ENCODE measurements at places on chromosomes 1 and 21.

GRCh38 chr1:63466181-63466580 lies 56.8 kb downstream of the ITGB3BP start:
- no peak for DNase-seq

DNA sequence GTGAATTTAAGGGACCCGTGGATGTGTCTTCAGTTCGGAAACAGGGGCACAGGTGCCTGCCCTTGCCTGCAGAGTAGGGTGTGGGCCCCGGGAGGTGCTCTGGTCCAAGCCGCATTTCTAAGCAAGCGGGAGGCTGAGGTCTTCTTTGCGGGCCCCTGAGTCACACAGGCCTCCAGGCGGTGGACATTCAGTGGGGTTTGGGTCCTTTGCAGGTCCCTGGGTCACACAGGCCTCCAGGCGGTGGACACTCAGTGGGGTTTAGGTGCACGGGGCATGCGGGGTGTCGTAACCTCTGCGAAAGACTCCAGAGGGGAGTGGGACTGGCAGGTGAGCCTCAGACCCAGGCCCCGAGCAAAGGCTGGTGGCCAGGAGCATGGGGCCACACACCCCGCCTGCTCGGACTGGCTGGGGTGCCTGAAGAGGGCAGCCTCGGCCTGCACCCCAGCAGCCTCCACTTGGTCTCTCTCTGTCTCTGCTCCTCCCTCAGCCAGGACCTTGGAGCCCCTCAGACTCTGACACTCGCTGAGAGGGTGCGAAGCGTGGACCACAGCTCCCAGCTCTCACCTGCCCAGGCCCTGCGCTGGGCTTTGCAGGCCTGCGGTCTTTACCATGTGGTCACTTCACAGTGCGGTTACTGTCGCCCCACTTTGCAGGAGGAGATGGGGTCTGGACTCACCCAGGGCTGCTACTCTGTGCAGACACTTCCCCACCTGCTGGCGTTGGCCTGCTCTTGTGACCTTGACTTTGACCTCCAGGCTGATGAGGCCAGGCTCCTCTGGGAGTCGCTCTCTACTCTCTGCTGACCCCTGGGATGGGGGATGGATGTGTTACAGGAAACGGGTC lies 6.0 kb upstream of the AGPAT3 start:
- no peak for DNase-seq

DNA sequence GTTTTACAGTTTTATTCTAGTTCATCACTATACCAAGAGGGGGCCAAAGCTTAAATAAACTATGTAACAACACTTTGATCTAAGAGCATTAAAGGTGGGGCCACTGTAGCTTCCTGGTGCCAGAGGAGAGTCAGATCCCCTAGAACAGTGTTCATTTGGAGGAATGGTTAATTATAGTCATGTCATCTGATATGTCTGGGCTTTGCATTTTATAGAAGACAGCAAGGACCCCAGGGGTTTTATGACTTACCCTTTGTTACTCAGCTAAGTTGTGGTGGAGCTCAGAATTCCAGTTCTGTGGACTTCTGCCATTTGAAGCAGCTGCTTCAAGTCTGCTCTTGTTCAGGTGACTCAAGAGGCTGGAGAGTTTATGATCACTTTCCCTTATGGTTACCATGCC lies 16.7 kb downstream of the KDM4A start:
- no peak for DNase-seq

DNA sequence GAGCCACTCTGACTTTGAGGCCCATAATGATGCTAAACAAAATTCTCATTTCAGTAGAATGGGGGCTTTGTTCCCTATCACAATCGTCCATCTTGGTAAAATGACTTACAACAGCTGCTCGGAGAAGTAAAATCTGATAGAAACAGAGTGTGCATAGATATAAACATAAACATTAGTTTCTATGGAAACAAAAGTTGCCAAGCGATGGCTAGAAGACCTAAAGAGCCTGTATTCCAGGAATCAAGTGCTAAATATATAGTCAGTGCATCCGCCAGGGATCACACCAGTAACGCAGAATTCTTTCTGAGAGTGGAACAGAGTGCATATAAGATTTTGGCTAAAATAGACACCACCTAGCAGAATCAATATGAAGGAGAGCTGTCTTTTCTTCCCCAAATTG lies 91.2 kb upstream of the KAZN start:
- no peak for DNase-seq

- DNase-seq, result no peak
These were observed 3.6 kb downstream of the TMEM50A start for GRCh38 chr1:25341746-25342145.

- no peak for DNase-seq
These were observed 60.4 kb upstream of the LYPLAL1 start for GRCh38 chr1:219113261-219113660.

DNA sequence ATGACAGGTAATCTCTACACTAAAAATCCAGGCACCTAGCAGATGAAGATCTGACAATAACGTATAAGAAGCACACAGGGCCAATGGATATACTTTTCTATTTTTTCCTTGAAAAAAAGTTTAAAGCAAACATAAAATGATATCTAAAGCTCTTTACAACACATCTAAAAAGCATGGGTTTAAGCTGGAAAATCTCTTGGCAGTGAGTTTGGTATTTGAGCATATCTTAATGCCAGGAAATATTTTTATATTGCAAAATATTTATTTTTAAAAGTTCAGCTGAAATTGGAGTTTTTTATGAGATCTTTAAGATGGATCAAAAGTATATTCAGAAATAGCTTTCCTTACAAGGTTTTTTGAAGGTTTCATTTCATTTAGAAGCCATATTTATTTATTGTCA lies 40.5 kb downstream of the SLC5A9 start:
- no peak for DNase-seq

DNA sequence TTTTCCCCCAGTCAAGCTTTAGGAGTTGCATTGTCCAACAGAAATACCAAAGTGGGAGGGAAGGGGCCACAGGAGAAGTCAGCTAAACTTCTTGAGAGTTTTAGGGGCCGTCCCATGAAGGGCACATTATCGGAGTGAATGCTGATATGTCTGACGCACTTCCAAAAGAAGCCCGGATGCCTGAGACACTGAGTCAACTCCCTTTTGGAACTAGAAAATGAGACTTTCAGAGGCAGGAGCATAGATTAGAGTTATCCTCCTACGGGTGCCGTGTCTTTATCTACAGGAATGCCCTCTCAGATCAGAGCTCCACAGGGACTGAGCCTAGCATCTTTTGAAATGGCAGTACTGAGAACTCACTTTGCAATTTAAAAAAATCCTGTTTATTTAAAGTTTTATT lies 13.1 kb downstream of the ACTN2 start:
- DNase-seq, result no peak

- no peak for DNase-seq
These were observed 30.0 kb upstream of the DPH5 start for GRCh38 chr1:101055623-101056022.

DNA sequence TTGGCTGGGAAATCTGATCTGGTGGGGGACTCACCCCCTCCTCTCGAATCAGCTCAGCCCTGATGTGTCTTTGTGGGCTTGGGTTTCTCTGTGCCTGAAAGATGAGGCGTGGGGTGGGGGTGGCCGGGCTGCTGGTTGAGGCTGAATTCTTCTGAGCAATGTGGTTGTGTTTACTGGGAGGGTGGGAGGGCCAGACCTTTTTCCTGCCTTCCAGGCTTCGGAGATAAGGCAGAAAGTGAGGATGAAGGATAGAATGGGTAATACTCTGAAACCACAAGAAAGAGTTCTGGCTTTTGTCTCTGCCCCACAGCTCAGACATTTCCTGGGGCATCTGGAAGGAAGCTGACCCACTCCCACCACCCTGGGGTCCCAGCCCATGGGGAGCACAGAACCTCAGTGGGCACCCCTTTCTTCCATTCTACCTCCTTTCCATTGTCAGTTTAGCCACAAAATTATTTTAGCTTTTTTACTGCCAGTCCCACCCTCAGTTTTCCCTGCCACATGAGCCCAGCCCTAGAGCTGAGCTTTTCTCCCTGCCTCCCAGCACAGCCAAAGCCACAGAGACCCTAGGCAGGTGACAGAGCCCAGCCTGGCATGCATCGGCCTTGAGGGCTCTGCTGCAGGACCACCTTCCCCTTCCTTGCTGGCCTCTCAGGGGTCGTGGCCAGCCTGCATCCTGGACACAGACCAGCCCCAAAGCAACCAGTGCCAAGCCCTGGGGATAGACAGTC lies 11.2 kb downstream of the ALX3 start:
- DNase-seq, result no peak

GRCh38 chr1:197320991-197321531 lies 53.0 kb downstream of the CRB1 start:
- no peak for DNase-seq

DNA sequence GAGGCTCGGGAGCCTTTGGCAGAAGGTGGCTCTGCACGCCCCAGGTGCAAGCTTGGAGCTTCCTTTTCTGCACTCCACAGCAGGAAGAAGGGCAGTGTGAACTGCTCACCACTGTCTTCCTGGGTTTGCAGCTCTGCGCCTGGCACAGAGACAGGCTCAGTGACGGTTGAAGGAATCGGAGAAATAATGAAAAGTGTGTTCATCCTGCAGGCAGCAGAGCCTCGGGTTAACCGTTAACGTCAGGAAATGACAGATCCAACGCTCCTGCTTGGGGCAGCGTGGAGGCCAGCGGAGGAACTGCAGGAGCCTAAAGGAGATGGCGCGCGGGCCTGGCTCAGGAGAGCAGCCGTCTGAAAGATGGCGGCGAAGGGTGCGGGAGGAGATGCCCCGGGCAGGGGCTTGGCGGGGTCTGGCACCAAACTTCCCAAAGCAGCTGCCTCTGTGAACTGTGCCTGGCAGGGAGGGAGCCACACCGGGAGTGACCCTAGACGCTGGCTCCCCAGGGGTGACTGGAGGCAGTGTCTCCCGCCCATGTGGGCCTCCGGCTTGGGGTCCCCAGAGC lies 10.9 kb upstream of the SAMD11 start:
- DNase-seq, result no peak

DNA sequence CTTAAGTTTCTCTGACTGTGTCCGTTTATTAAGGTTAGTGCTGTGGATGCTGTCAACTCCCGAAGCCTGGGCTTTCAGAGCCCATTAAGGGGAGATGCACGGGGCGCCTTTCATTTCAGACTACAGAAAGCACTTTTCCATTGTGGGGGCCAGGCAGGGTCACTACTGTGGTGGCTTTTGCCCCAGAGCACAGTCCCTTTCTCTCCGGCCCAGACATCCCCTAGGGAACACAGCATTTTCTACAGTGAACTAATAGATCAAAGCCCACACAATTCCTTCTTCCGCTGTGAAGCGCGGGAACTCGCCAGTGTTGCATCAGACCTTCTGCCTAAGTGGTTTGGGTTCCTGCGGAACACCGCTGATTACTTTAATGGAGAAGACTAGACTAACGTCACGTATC lies 26.8 kb upstream of the MAP1LC3C start:
- no peak for DNase-seq

DNA sequence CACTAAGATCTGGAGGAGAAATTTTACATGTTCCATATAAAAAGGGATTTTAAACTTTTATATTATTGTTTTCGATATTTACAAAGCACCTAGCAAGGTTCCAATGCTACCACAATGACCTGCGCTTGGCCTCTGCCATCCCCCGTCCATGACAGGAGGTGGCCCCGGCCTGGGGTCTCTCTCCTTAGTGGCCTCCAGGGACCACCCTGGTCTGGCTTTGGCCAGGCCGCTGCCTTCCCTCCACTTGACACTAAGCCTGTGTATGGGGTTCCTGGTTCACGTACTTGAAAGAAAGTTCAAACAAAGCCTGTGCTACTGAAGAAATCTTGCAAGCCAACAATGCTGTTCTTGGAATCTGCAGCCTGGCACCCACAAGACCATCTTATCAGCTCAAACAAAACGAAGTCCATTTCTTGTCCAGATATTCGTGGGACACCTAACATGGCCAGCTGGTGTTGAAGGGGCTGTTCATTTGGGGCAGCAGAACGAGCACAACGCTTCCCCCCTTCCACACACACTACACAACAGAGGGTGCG lies 12.8 kb downstream of the PRDM15 start:
- no peak for DNase-seq

GRCh38 chr1:17561247-17561548 lies 21.7 kb downstream of the ARHGEF10L start:
- DNase-seq, result no peak

DNA sequence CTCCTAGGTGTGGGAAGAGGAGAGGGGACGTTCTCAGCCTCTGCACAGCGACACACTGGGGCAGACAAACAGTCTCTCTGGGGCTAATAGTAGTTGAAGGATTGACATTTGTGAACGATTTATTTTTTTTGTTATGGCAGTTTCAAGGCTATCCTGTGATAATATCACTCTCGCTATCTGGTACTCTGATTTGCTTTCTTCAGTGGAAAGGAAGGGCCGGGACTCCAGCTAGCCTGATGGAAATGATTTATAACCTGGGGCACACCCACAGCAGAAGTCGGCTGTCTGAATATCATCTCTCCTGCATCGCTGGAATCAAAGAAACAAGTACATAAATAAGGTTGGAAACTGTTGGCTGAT lies 122.7 kb downstream of the KCNN3 start:
- DNase-seq, result no peak

- DNase-seq, result no peak
These were observed 535.4 kb downstream of the SMYD3 start for GRCh38 chr1:245971711-245972085.

- DNase-seq, result no peak
These were observed 16.0 kb upstream of the LRRC7 start for GRCh38 chr1:69551476-69552324.

DNA sequence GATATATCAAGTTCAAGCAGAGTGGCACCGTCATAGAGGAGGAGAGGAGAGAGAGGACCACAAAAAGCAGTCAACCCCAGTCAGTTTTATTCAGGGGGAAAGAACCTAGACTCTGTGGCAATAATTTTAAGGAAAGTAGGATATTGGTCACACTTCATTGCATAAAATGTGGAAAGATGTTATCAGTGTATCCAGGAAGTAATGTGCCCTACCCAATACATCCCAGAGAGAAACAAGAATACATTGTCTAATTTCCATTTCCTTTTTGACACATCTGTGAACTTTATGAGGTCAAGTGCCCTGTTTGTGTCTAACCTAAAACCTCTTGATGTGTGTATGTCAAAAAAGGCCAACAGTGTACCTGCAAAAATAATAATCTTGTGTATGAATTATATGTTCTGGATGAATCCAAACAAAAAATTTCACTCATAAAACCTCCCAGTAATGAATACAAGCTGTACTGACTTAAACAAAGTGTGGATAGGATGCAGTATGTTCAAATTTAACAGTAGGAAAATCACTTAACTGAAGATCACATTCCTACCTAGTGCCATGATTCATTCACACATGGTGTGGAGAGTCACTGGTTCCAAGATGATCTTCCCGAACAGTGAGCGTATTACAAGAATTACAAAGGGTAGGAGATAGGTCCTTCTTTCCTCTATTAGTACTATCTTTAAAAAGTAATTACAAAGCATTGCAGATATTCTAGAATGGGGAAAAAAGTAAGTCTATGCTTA lies 712.1 kb upstream of the CXADR start:
- no peak for DNase-seq

DNA sequence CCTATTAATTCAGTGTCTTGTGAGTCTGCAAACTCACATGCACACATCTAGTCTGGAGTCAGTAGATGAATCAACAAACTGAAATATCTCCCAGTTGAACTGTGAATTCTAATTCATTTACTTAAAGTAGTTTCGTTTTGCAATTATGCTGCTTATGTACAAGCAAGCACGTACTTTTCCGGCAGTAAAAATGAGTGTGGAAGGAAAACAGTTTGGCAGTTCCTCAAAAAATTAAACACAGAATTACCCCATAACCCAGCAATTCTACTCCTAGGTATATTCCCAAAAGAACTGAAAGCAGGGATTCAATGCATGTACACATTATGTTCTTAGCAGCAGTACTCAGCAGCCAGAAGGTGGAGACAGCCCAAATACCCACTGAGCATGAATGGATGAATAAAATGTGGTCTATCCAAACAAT lies 49.3 kb downstream of the GNB1 start:
- no peak for DNase-seq

- no peak for DNase-seq
These were observed 88.1 kb upstream of the C1orf21 start for GRCh38 chr1:184298440-184299405.

All from 8988T (cell line).